Sciatic nerve (tissue), 2 donors: ENCODE measurements at places on chromosomes 6 and 20. TPM values are rescaled to one million over a fixed set of nuclear protein-coding genes. Genes with fewer than 3 reads are reported as not detected.

GRCh38 chr6:139778106-139778505, 403.7 kb upstream of the CITED2 start:
- no peak for DNase-seq

DNA sequence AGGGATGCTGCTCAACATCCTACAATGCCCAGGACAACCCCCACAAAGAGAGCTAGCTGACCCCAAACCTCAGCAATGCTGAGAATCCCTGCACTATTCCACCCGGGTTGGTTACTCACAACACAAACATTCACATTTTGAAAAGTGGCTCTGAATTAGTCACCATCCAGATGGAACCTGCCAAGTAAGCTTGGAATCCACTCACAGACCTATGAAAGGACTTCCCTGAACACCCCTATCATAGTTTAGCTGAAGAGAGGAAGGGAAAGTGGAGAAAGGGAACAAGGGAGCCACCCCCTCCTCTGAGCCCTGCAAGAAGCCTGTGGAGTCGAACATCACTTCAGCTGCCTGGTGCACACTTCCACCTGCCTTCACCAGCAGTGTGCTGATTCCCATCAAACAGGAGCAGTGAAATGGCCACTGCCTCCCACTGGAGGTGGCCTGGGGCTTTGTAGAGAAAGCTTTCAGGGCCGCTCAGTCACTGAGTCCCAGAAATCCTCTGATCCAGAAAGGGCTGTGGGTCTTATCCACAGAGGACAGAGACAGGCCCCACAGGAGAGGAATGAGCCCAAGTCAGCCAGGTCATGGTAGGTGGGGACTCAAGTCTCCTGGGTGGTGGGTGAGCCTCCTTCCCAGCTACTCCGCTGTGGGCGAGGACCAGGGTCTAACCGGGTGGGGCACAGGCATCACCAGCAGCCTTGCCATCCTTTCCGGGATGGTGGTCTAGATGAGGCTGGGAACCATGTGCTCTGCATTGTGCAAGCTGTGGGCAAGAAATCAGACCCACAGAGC, 203.7 kb downstream of the SYNDIG1 start:
- no peak for DNase-seq

Gene GSTA1
- total RNA-seq: 0.49 TPM

DNA sequence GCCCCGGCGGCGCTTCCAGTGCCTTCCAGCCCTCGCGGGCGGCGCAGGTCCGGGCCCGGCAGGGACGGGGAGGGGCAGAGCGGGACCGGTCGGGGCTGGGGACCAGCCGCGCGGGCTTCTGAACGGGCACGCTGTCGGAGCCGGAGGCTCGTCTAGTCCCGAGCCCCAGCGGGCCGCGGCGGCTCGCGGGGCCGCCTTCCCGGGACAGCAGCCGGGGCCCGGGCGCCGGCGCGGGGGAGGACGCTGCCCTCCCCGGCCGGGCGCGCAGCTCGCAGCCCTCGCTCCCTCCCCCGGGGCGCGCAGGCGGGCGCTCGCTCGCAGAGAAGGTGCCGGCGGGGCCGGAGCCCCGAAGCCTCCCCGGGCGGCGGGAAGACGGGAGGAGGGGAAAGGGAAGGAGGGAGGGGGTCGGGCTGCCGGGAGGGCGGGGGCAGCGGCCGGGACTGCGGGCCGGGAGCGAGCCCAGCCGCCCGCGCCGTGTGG, 696 bp upstream of the SIRPA start:
- peak; percentile 76 for DNase-seq

Gene PROKR2
- not detected for total RNA-seq

DNA sequence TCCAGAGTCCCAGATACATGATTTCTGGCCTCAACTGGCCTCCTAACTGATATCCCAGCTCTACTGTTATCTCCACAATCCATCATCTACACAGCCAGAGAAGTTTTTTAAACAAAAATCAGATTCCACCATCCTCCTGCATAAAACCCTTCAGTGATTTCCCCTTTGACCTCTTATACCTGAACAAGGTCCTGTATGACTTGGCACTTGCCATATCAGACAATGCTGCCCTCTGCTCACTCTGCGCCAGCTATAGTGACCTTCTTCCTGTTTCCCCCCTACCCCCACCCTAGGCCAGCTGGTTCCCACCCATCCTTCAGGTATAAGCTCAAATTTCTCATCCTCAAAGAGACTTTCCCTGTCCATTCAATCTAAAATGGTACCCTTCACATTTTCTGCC, 322.2 kb downstream of the PKHD1 start:
- no peak for DNase-seq

DNA sequence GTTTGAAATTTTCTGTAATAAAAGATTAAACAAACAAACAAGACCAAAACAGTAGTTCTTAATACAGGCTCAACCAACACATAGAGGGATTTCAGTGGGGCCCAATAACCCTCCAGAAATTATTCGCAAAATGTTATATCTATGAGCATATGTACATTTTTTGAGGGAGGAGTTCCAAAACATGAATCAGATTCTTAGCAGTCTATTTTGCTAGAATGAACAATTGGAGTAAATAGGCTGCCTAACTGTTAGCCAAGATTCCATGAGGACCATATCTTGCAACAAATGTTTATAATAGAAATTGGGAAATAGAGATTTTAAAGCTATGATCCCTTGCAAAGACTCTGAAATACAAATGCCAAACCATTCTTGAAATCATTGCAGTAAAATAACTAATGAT, 186.3 kb downstream of the AKAP7 start:
- no peak for DNase-seq

Gene TSPO2
- total RNA-seq: 0.53 TPM
